ENCODE measurements at places on chromosomes 5 and 9.
A peak's percentile ranks its signal among the peaks of the same experiment; 100 is the strongest.

GRCh38 chr9:132672413-132672690 lies 2.1 kb downstream of the GTF3C4 start:
- DNase-seq = no peak

GRCh38 chr9:126125577-126125976 lies 201.1 kb upstream of the MVB12B start:
- DNase-seq = no peak

DNA sequence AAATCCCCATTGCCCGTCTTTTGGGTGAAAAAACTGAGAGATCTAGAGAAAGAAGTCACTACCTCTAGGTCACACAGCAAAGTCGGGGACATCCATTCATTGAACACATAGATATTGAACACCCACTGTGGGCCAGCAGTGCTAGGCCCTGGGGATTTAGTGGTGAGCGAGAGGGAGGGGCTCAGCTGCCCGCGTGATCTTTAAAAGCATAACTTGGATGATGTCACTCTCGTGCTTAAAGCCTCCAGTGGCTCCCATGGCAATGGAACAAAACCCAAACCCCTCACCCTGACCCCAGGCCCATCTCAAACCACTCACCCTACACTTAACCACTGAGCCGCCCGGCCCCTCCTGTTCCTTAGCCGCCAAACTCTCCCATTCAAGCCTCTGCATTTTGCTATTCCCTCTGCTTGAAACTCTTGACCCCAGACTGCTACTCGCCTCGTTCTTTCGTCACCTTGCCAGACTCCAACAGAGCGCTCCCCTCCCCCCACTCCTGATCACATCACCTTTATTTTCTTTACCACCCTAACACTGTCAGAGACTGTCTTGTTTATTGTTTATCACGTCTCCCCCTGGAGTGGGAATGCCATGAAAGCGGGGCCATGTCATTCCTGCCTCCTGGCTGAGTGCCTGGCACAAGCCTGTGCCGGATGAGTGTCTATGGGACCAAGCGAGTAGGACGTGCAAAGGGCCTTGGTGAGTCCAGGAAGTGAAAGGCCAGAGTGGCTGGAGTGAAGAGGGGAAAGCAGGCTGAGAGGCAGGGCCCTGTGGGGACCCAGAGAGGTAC lies 710 bp upstream of the PIP5KL1 start:
- peak; percentile 56 for DNase-seq

DNA sequence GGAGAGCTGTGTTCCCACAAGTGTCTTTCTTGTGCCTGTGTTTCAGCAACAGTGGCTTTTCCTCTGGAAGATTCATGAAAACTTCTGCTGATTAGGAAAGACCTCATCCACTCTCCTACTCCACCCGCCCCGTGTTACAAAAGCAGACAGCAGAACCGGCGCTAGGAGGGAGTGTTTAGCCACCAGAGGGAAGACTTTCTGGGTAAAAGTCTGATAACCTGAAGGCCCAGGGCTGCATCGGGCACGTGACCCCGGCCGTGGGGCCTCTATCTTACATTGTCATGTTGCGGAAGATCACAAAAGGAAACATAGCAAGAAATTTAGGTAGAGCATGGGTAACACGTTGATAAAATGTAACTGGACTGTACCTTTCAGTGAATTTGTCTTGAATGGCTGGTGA lies 32.0 kb upstream of the DMRT2 start:
- no peak for DNase-seq

DNA sequence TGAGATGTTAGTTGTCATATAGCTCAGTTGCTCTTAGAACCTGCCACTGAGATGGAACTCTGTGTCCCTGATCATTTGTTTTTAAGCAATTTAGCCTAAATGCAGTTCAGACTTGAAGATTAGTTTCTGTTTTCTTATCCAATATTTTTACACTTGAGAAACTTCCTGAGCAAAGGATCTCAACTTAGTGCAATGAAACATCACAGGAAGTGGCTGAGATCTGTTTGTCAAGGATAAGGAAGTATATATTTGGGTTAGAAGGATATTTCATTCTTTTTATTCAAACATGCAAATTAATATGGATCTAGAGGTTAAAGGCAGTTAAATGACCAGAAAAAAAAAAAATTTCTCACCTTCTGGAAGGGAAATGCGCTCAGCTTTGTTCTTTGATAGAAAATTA lies 19.7 kb upstream of the F2R start:
- DNase-seq = no peak

GRCh38 chr9:78565481-78565880 lies 268.6 kb downstream of the PSAT1 start:
- no peak for DNase-seq

DNA sequence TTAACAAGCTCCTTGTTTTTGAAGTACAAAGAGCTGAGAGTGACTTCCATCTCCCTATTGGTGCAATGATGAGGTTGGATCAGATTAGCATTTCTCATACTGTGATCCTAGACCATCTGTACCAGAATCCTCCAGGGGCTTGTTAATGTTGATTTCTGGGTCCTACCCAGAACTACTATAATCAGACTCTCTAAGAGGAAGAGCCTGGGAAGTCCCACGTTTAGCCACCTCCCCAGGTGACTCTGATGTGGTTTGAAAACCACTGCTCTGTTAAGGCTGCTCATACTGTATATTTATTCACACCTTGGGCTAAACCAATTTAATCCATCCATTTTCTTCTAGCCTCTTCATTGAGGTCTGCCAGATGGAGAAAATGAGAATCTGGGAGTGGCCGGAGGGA lies 49.6 kb upstream of the SMIM32 start:
- no peak for DNase-seq

GRCh38 chr9:93169444-93169843 lies 14.5 kb upstream of the WNK2 start:
- no peak for DNase-seq

GRCh38 chr9:70581214-70581954 lies 166.9 kb upstream of the KLF9 start:
- DNase-seq = peak; percentile 12

GRCh38 chr5:115735108-115735998 lies 81.1 kb downstream of the CDO1 start:
- DNase-seq = no peak

DNA sequence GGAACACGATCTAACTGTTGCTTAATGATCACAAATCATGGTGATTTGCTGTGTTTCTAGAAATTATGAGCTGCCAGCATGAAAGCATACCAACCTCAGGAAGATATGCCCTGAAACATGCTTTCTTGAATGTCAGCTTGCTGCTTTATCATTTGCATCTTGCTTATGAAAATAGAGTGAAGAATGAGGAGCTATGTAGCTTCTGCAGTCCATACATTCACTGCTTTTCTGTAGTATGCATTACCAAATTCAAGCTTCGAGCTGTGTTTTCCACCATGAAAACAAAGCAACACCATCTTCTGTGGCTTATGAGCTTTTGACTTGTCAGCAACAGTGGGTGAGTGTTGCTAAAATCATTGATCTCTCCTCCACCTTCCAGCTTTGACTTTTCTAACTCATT lies 16.5 kb downstream of the F2RL2 start:
- no peak for DNase-seq

DNA sequence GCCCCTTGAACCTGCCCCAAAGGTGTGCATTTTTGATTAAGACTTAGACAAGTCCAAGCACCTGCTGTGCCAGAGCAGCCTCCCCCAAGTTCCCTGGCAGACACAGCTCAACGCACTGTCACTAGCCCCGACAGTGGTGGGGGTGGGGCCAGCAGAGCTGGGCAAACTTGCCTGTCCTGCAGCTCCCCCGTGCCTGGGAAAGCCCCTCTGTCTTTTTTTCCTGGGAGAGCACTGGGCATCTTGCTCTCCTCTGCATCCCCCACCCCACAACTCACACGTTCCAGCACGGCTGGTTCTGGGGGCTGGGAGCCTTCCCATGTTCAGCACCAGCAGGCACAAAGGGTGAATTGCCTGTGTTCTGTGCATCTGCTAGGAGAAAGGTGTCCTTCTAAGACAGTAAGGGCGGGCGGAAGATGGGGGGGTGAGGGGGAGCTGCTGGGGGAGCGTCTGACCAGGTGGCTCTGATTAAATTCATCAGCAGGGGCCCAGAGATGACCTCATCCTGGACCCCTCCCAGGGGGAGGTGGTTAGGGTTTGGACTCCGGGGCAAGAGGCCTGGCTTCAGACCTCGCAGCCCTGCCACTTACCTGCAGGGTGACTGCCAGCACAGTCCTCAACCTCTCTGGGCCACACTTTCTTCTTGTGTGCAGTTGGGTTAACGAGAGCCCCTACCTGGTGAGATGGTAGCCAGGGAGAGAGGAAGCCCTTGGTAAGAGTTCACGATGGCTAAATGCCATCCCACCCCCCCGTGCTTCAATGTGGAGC lies 23.5 kb downstream of the HMCN2 start:
- no peak for DNase-seq

DNA sequence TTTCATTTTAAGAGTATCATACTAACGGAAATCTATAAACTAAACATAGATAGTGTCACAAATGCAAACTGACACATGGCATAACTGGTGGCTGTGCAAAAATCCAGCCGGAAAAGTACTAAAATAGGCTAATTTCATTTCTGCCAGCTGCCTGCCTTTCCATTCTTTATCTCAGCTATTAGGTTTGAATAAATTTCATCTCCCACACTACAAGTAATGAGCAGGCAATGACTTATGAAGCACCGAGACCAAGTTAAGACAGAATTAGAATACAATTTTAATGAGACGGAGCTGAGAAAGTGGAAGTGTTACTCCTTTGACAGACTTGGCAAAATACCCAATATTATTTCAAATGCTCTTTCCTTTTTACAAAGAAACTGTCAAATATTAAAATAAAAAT lies 258.8 kb upstream of the ZNF608 start:
- DNase-seq = no peak

DNA sequence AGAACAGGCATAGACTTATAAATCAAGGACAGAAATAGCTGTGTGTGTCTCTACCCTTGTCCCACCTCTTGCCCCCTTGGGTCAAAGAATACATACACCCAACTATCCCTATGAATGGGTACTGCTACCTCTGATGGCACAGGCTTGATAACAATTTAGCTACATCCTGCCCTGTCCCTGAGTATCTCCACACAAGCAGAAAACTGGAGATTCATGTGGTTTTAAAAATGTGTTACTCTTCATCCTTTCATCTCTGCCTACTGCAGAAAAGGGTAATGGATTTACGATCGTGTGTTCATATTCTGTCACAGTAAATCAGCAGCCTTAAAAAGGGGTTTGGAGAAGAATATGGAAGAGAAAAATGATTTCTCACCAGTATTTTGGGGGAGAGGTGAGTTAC lies 49.2 kb upstream of the NREP start:
- no peak for DNase-seq

DNA sequence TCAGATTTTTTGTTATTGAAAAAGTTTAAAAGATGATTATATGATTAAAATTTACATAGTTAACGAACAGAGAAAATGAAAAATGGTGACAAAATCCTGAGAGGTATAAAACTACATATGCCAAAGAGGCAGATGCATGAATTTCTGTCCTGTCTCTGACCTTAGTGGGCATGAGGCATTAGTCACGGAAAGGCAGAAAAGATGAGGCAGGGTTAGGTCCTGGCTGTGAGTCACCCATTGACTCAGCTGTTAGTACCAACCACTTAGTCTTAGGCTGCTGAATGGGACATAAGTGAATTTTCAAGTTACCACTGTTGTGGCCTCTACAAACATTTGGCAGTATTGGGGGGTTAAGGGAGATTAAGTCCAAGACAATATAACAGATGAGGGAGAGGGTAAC lies 33.1 kb downstream of the RASA1 start:
- DNase-seq = no peak

- no peak for DNase-seq
These were observed 123.5 kb downstream of the SLC24A2 start for GRCh38 chr9:19665146-19665863.

- no peak for DNase-seq
These were observed 92.1 kb upstream of the IFNE start for GRCh38 chr9:21574261-21574660.

GRCh38 chr5:146363161-146363874 lies 24.7 kb downstream of the POU4F3 start:
- DNase-seq = no peak
